Fibroblast of lung (primary cell): ENCODE measurements at places on chromosomes 16 and 17.

GRCh38 chr16:58366247-58367031 lies 25.8 kb upstream of the GINS3 start:
- H3K4me1 ChIP-seq: no peaks in the 10 kb centered on the region
- H3K27ac ChIP-seq: no peak overlapping the region
- peak; percentile 46 for DNase-seq
- H3K4me3 ChIP-seq: no peak overlapping the region

DNA sequence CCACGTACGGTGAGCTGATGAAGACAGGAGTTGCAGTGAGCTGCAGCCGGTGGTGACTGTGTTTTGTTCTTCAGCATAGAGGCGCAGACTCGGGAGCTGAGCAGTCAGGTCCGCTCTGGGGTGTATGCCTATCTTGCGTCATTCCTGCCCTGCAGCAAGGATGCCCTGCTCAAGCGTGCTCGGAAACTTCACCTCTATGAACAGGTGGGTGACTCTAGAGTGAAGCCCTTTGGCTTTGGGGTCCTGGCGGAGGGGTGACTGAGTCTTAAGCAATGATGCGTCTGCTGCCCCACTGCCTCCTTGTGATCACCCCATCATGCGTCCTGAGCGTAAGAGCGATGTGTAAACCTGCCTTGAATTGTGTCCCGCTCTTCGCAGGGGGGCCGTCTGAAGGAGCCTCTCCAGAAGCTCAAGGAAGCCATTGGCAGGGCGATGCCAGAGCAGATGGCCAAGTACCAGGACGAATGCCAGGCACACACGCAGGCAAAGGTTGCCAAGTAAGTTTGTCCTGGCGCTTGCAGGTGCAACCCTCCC lies 22.9 kb downstream of the UBN1 start:
- H3K27me3 ChIP-seq: no peaks in the 10 kb centered on the region
- no peaks in the 10 kb centered on the region for H3K4me1 ChIP-seq
- no peak overlapping the region for H3K27ac ChIP-seq
- no peak for DNase-seq
- no peak overlapping the region for H3K4me3 ChIP-seq

DNA sequence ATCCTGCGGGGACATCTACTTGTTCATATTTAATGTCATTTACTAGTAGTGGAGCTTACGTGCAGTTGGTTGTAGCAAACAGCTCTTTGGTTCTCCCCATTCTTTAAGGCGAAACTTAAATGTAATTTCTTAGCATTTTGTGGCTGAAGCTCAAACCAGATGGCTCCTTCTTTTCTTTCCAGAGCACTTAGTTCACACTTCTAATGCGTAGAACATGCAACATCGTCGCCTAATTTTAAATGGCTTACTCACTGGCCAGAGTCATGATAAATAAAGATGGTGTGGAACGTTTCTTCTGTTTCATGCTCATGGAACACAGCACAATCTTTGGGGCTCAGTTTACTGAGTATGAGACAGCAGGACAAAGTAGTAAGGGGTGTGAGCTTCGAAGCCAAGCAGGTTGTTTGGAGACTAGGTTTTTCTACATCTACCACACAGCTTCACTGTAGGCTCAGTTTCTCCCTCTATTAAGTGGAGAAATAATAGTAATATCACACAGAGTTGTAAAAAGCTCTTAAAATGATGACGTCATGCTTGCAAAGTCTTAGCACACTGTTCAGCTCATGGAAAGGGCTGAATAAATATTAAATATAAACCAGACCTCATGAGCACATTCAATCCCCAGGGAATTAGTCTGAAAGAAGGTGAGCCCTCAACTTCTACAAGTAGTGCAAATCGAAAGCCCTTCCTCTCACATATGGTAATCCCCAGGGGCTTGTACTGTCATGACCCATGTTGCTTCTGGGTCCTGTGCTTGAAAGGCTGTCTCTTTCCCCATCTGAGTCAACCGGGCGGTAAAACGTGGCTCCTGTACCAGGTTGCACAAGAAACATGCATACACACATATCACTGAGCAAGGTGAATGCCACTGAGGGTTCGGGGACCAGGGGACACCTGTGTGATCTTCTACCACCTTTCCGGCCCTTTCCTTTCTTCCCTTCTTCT lies 384.3 kb downstream of the CDH13 start:
- no peak overlapping the region for H3K27ac ChIP-seq
- no peaks in the 10 kb centered on the region for H3K4me1 ChIP-seq
- H3K36me3 ChIP-seq: no peaks in the 10 kb centered on the region
- DNase-seq: no peak
- H3K4me3 ChIP-seq: no peak overlapping the region

DNA sequence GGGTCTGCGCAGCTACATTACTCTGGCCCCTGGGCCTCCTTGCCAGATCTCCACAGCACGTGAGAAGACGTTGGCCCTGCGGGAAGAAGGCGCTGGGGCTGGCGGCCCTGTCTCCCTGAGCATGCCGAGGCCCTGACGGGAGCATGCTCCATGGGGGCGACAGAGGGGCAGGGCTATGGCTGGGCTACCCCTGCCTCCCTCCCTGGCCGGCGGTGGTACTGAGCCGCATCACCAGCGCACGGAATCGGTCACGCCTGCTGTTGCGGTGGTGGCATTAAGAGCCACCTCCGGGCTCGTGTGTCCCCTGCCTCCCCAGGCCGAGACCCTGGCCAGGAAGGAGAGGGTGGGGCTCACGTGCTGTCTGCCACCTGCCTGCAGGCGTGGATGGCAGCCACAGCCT lies 28.1 kb downstream of the MAPK8IP3 start:
- DNase-seq: no peak
- H3K36me3 ChIP-seq: peaks cover 18% of the 10 kb centered on the region
- H3K27ac ChIP-seq: no peak overlapping the region

DNA sequence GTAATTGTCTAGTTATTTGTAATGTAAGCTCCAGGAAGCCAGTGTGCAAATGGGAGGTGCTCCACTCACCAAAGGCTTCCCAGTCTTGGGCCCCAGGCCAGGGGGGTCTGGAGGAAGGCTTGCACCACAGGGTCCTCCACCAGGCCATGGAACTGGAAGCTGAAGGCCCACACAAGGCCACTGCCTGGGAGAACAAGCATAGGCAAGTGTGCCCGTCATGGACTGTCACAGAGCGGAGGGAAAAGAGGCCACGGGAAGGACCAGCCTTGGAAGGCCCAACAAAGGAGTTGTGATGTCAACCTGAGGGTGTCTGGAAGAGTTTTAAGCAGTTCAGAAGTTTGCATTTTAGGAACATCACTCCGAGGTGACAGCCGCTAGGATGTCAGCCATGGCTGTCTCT lies 3.0 kb upstream of the SRRM2 start:
- no peak overlapping the region for H3K4me3 ChIP-seq
- no peak overlapping the region for H3K27ac ChIP-seq
- DNase-seq: no peak
- H3K27me3 ChIP-seq: no peaks in the 10 kb centered on the region
- no peaks in the 10 kb centered on the region for H3K36me3 ChIP-seq
- no peaks in the 10 kb centered on the region for H3K4me1 ChIP-seq

DNA sequence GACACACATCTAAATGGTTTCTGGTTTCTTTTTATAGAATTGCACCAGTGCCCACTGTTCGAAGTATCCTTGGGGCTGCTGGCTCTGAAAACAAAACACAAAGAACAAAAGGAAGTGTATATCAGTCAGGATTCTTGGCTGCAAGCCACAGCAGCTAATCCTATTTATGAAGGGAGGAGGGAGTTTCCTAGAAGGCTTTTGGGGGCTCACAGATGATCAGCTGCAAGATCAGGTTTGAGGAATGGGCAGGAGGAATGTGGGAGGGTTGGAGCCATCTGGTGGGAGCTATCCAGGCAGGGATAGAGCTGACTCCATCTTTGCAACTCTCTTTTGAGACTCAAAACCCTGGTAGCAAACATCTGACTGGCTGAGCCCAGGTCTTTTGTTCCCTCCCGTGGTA lies 118.3 kb upstream of the EEF2KMT start:
- H3K27ac ChIP-seq: no peak overlapping the region
- H3K27me3 ChIP-seq: no peaks in the 10 kb centered on the region
- no peaks in the 10 kb centered on the region for H3K4me1 ChIP-seq
- H3K4me3 ChIP-seq: no peak overlapping the region
- DNase-seq: no peak

DNA sequence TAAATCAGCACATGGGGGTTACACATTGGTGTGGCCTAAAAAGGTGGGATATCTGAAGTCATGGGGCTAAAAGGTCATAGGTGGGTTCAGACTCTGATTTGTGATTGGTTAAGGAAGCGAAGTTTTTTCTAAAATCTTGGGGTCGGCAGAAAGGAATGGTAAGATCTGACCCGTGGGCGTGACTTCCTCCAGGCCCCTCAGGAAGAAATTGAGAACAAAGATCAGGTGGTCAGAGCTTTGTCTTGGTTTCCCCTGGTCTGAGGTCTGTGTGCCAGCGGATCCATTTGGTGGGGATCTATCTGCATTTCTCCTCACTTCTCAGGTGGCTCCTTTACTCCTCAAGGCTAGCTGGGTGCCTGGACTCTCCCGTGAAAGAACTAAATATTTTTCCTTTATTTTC lies 302.8 kb downstream of the ABCC12 start:
- no peaks in the 10 kb centered on the region for H3K4me1 ChIP-seq
- H3K27me3 ChIP-seq: no peaks in the 10 kb centered on the region
- no peak for DNase-seq
- H3K4me3 ChIP-seq: no peak overlapping the region
- H3K36me3 ChIP-seq: no peaks in the 10 kb centered on the region
- H3K27ac ChIP-seq: no peak overlapping the region

DNA sequence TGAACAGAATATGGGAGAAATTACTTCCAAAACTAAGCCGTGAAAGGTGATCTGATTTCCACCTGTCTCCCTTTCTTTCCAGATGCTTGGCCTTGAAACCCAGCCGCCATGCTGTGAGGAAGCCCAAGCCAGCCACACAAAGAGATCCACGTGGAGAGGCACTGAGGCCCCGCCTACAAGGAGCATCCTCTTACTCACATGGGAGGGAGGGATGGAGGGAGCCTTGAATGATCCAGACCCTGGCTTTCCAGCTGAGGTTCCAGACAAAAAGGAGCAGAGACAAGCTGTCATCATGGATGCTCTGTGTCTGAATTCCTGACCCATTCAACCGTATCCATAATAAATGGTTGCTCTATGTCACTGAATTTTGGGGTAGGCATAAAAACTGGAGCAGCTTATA lies 48.9 kb upstream of the HAPSTR1 start:
- H3K4me1 ChIP-seq: peaks cover 11% of the 10 kb centered on the region
- H3K27me3 ChIP-seq: no peaks in the 10 kb centered on the region
- H3K27ac ChIP-seq: peak overlapping the region; percentile 10
- H3K4me3 ChIP-seq: no peak overlapping the region

- H3K4me3 ChIP-seq: peak overlapping the region; percentile 53
- no peaks in the 10 kb centered on the region for H3K36me3 ChIP-seq
- no peaks in the 10 kb centered on the region for H3K27me3 ChIP-seq
- H3K27ac ChIP-seq: peak overlapping the region; percentile 17
Measured at GRCh38 chr17:4710693-4711634, 532 bp downstream of the ARRB2 start.

- peaks cover 29% of the 10 kb centered on the region for H3K36me3 ChIP-seq
- H3K4me3 ChIP-seq: peak overlapping the region; percentile 7
- peak; percentile 65 for DNase-seq
Measured at GRCh38 chr17:61468263-61468907, 16.2 kb downstream of the TBX4 start.
